ENCODE measurements at places on chromosomes 6 and 20.
A peak's percentile ranks its signal among the peaks of the same experiment; 100 is the strongest.

DNA sequence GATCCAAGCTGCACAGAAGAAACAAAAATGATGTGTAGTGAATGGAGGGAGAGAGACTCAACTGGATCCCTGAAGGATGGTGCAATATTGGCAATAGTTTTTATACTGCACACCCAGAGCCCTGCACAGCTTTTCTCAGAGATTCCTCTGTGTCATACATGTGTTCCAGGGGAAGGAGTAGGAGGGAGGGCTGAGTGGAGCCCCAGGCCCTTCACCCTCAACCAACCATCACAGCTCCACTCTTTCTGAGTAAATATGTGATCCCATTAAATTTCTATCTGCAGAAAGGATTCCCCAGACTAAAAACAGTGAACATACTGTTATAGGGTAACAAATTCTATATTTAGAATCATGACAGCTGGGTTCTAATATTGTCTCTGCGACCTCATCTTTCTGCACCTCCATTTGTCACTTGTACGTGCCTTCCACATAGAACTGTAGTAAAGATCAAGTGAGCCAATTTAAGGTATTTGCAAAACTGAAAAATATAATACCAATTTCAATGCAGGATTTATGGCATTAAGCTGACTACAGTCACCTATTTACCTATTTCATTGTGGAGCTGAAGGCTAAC is 421.4 kb upstream of the NRSN1 start:
- DNase-seq: no peak

- no peak for DNase-seq
These were observed 259.7 kb downstream of the HDGFL1 start for GRCh38 chr6:22829070-22829469.

GRCh38 chr20:47354714-47355488 is 1.6 kb downstream of the ZMYND8 start:
- DNase-seq: no peak

GRCh38 chr6:108164815-108165706 is 761 bp upstream of the NR2E1 start:
- no peak for DNase-seq

DNA sequence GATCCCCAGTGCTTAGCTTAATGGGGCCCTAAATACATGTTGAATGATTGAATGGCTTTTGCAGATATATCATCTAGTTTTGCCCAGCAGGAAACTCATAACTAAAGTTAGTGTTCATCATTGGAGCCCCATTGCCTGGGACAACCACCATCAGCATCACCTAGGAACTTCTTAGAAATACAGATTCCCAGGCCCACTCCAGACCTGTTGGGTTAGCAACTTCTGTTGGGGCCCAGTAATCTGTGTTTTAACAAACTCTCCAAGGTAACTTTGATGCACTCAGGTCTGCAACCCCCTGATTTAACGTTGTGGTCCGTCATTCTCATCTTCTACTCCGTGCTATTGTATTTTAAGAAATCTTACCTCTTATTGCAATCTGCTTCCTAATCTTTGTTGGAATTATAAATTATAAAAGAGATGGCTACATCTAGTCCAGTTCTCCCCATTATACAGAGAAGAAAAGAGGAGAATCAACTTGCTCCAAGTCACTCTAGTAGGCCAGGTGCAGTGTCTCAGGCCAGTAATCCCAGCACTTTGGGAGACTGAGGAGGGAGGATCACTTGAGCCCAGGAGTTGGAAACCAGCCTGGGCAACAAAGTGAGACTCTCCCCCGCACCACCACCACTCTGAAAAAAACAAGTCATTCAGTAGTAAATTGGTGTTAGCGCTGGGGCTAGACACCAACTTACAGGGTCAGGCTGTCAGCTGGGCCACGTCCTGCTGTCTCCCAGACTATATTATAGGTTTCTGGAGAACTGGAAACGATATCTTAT is 13.7 kb downstream of the FOXP4 start:
- no peak for DNase-seq

GRCh38 chr6:27209196-27209595 is 38.3 kb upstream of the PRSS16 start:
- no peak for DNase-seq

- no peak for DNase-seq
These were observed 71.3 kb downstream of the ARHGAP18 start for GRCh38 chr6:129638686-129639085.

- DNase-seq: peak; percentile 44
These were observed 43.6 kb downstream of the REPS1 start for GRCh38 chr6:138944412-138944811.

DNA sequence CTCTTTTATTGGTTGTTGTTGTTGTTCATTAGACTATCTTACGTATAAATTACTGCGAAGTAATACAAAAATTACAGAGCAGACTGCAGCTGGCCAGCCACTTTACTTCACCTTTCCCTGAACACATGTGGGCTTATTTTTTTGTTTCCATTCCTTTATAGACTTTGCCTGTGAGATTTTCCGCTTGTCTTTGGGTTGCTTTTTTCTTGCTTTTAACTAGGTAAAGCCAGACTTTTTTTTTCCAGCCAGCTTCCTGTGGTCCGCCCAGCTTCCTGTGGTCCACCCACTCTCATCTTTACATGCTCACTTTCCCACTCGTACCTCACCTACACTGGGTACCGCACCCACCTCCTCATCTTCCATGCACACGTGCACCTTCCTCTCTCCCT is 79.0 kb downstream of the IPCEF1 start:
- no peak for DNase-seq

- DNase-seq: peak; percentile 1
These were observed 5.3 kb downstream of the CCNC start for GRCh38 chr6:99563056-99563723.

DNA sequence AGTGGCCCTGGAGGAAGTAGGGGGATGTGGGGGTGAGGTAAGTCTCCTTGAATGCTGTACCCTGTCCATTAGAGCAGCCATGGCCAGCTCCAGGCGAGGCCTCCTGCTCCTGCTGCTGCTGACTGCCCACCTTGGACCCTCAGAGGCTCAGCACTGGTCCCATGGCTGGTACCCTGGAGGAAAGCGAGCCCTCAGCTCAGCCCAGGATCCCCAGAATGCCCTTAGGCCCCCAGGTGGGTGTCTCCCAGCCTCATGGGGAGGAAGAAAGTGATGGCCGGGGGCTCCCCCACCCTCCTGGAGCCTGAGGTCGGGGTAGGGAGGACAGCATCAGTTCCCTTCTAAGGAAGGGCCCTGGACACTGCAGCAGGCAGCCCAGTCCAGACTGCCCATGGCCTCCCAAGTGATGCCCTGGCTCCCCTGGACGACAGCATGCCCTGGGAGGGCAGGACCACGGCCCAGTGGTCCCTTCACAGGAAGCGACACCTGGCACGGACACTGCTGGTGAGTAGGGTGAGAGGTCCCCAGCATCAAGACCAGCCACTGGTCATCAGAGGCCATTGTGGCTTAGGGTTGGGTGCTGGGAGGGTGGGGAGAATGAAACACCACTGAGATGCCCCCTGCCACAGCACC is 1.0 kb downstream of the GNRH2 start:
- no peak for DNase-seq

- no peak for DNase-seq
These were observed 256.4 kb downstream of the ARID1B start for GRCh38 chr6:157033428-157034140.

DNA sequence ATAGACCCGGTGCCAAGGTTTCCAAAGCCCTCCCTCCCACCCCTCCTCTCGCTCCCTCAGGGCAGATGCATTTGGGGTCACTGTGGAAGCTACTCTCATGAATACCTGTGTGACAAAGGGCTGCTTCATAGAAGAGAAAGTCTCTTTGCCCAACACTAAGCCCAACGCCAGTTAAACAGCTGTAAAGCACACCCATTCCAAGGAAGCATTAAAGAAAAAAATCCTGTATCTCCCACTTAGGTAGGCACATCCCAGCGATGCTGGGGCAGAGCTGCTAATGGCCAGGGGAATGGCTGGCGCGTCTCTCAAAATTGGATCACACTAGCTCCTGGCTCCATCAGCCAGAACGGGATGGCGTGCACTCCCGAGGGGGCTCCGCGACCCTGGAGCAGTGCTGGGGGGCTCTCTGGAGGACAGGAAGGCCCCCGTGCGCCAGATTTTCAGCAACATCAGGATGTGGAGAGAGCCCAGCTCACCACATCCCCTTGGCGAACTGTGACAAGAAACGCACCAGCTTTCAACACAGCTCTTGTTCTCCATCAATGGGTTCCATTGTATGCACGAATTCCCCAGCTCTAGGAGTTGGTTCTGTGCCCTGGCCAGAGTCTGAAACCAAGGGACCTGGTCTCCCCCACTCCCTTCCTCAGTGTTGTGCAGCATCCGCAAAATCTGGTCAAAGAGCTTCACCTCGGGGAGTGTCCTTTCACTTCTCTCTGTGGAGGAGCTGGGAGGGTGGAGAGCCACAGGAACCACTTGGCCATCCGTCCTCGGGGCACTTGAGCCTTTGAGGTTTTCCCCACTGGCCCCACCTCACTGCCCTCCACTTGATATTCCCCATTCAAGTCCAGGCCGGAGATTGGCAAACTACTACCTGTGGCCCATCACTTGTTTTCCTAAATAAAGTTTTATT is 74.1 kb downstream of the TFAP2C start:
- DNase-seq: no peak

- no peak for DNase-seq
These were observed 1038.4 kb upstream of the FLRT3 start for GRCh38 chr20:15375836-15376235.

DNA sequence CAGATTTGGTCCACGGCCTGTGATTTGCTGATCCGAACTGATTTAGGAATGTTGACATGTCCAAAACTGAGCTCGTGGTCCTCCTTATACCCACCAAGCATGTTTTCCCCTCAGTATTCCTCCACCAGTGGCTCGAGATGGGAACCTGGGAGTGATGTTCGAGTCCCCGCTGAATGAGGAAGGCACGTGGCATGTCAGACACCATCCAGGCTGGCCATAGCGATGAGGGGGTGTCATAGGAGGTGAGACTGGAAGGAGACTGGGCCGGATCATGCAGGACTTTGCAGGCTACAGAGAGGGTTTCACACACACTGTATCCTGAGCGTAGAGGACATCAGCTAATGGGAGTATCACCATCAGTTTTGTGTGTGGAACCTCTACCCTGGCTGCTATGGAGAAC is 78.2 kb downstream of the TOX2 start:
- no peak for DNase-seq

DNA sequence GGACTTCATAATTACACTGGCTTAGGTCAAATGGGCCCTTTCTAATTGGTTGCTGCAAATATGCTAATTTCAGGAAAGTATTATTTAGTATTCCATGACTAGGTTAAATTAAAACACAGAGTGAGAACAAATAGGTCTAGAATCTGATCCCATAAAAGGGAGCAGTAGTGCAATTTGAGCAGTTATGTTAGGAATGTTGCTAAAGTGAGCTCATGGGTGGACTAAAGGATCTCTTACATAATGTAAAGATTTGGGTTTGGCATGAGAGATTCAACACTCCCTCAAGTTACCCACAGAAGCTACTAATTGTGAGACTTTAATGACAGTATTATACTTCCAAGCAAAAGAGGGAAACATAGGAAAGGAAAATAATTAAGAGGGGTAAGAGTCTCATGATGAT is 109.1 kb downstream of the C6orf58 start:
- peak; percentile 17 for DNase-seq

DNA sequence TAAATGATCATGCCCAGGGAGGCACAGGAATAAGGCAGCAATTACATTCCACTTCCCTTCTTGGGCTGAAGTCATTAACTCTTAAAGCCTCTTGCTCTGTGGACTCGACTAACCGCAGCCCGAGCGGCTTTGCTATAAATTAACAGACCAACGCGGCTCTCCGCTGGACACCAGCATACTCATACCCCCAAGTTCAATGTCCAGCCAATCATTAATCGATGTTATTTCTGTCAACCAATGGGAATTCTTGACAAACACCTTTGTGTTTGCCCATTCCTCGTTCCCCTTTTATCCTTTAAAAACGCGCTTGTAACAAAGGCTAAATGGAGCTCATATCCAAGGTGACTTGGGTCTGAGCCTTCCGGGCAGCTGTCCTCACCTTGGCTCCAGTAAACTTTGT is 183.1 kb upstream of the RALGAPA2 start:
- DNase-seq: no peak

DNA sequence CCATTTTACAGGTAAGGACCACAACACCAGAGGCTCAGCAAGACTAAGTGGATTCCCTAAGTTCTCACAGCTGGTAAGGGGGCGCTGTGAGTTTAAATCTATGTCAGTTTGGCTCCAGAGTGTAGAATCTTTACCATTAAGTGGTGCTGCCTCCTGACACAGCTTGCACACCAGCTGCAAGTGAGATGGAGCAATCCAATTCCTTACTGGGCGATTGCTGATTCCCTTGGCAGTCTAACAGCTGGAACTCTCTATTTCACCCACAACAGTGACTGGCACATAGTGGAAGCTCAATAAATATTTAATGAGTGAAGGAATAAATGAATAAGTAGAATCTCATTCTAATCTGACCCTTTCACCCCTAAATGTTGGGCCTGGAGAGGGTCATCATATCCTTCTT is 176.7 kb downstream of the CLIC5 start:
- no peak for DNase-seq

DNA sequence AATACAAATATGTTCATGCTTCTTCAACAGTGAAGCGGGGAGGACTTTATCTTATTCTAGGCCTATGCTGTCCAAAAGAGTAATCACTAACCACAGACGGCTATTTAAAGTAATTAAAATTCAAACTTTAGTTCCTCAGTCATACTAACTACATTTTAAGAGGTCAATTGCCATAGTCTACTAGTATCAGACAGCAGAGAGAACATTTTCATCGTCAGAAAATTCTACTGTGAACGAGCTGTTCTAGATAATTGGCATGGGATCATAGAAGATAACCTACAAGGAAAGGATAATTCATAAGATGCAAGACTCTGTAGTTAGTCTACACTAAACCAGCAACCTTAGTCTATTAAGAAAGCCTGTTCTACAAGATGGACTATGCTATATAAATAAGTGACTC is 44.4 kb downstream of the PRKN start:
- no peak for DNase-seq

DNA sequence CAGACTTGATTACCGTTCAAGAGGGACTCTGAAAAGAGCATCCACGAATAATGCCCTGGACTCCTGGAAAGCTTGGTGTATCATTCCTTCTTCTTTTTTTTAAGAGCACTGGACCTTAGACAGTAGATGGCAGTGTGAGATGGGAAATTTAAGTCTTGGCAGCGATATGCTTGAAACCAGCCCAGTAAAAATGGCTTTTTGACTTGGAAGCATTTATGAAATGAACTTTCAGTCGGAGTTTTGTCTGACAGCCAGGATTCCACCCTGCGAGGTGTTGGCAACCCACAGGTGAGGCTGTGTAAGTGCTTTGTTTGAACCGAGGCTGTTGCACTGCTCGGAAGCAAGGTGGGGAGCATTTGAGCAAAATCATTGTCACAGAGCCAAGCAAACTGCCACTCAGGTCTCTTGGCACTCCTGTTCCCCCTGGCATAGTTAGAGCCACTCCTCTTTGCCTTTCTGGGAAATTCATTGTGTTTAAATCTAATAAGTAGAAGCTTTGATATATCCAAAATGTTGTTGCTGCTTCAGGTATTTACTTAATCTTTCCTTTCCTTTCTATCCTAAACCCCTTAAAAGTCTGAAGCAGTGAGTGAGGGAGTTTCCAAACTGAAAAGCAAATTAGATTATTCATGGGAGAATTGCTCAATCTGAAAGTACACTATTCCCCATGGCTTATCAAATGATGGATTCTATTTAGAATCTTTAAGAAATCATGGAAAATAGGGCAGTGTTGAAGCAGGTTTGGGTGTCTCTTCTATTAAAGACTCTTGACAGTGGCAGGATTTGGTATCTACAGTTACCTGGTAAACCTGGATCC is 272.8 kb upstream of the SLC35B3 start:
- peak; percentile 21 for DNase-seq

- DNase-seq: peak; percentile 13
These were observed at the start of gene MYCT1 for GRCh38 chr6:152697634-152698033. Gene MYCT1 (plus strand): TSS chr6:152697897. CDS start chr6:152697903, 6 bp downstream.

- no peak for DNase-seq
These were observed 14.5 kb downstream of the HSPA1B start for GRCh38 chr6:31842053-31842452.

Data from fibroblast of skin of back (primary cell).